Testis (tissue), 5 donors: ENCODE measurements at places on chromosomes 5 and 9. TPM values are rescaled to one million over a fixed set of nuclear protein-coding genes. Genes with fewer than 3 reads are reported as not detected.

Gene OGN
- total RNA-seq, result 9.5 TPM

- no peaks in the 10 kb centered on the region for H3K4me1 ChIP-seq
- H3K27ac ChIP-seq, result no peak overlapping the region
- no peak overlapping the region for H3K4me3 ChIP-seq
- DNase-seq, result no peak
- H3K27me3 ChIP-seq, result no peaks in the 10 kb centered on the region
Observed at GRCh38 chr5:38291355-38291754, 33.0 kb downstream of the EGFLAM start.

DNA sequence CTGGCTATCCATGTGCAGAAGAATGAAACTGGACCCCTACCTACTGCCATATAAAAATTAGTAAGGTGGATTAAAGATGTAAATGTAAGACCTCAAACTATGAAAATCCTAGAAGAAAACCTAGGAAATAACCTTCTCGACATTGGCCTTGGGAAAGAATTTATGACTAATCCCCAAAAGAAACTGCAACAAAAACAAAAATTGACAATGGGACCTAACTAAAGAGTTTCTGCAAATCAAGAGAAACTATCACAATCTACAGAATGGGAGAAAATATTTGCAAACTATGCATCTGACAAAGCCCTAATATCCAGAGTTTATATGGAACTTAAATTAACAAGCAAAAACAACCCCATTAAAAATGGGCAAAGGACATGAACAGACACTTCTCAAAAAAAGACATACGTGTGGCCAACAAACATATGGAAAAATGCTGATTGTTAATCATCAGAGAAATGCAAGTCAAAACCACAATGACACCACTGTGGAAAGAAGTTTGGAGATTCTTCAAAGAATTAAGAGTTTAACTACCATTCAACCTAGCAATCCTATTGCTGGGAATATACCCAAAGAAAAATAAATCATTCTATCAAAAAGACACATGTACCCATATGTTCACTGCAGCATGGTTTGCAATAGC, 98.5 kb downstream of the NR3C1 start:
- H3K4me1 ChIP-seq, result no peaks in the 10 kb centered on the region
- no peaks in the 10 kb centered on the region for H3K27me3 ChIP-seq
- H3K4me3 ChIP-seq, result no peak overlapping the region
- no peak for DNase-seq
- no peaks in the 10 kb centered on the region for H3K36me3 ChIP-seq

GRCh38 chr9:135220601-135221575, 133.4 kb downstream of the OLFM1 start:
- no peaks in the 10 kb centered on the region for H3K36me3 ChIP-seq
- H3K27ac ChIP-seq, result no peak overlapping the region
- H3K4me1 ChIP-seq, result no peaks in the 10 kb centered on the region
- H3K4me3 ChIP-seq, result no peak overlapping the region

DNA sequence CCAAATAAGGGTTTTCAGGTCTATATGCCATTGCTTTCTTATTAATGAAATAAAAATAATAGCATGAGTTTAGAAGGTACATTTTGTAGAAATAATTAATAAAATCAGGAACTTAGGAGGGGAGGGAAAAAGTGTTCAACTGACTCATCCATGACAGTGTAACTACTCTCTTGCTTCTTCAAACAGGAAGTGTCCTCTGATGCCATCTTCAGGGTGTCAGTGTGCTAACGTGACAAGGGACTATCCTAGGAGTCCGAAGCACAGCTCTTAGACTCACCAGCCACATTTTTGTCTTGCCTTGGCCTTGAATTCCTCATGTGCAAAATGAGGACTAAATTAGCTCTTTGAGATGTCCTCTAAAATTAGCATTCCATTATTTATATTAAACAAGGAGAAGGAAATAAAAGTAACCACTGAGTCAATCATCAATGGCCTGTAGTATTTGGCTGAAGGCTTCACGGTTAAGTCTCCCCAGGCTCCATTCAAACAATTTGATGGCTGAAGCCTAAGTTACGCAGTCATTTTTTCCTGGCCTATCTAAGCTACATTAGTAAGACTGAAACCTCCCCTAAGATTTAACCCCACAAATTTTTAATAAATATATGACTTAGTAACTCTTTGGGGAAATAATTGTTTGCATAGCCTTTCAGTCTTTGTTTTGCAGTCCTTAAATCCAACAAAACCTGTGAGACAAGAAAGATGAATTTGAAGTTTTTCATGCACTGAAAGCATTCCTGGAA, 151.1 kb downstream of the ARL15 start:
- H3K4me1 ChIP-seq, result peaks cover 8% of the 10 kb centered on the region
- H3K36me3 ChIP-seq, result no peaks in the 10 kb centered on the region
- no peaks in the 10 kb centered on the region for H3K27me3 ChIP-seq

- H3K4me3 ChIP-seq, result no peak overlapping the region
- no peak for DNase-seq
- no peaks in the 10 kb centered on the region for H3K4me1 ChIP-seq
- no peaks in the 10 kb centered on the region for H3K27me3 ChIP-seq
- no peak overlapping the region for H3K27ac ChIP-seq
Observed at GRCh38 chr5:116813356-116813755, 238.7 kb upstream of the SEMA6A start.

DNA sequence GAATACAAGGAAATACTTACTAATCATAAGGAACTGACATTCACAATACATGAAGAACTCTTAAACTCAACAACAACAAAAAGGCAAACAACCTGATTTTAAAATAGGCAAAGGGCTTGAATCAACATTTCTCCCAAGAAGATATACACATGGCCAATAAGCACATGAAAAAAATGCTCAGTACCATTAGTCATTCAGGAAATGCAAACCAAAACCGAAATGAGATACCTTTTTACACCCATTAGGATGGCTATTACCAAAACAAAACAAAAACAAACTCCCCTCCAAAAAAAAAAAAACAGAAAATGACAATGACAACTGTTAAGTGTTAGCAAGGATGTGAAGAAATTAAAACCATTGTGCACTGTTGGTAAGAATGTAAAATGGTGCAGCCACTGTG, 104.1 kb upstream of the ZNF462 start:
- H3K4me1 ChIP-seq, result no peaks in the 10 kb centered on the region
- no peaks in the 10 kb centered on the region for H3K36me3 ChIP-seq
- H3K4me3 ChIP-seq, result no peak overlapping the region
- no peak overlapping the region for H3K27ac ChIP-seq
- no peak for DNase-seq

DNA sequence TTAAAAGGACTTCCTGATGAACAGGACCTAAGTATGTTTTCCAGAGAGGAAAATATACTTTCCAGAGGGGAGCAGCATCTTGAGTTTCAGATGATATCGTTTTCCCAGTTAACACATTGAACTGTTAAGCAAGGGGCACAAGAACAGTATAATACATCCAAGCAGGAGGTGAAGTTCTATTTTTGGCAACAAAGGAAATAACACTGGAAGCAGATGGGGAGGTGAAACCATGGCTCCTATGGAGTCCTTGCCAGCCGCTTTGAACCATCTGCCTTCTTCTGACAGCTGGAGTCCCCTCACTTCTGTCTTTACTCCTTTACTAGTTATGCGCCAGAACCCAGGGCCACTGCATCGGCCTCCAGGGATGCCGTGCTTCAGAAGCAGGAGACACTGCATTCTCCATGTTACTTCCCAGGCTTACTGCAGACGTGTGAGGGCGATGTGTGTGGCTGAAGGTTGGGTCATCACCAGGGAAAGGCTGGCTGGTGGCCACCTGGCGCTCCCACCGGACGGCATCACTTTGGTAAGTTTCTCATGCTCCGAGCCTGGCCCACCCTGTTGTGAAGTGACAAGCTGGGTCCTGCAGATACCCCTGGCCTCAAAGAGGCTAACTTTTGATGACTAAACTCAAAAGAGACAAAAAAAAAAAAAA, 77.8 kb downstream of the TTLL11 start:
- no peaks in the 10 kb centered on the region for H3K27me3 ChIP-seq
- no peak overlapping the region for H3K27ac ChIP-seq
- no peak for DNase-seq
- no peaks in the 10 kb centered on the region for H3K4me1 ChIP-seq
- no peak overlapping the region for H3K4me3 ChIP-seq
- no peaks in the 10 kb centered on the region for H3K36me3 ChIP-seq

GRCh38 chr9:70324963-70325362, 66.2 kb downstream of the SMC5 start:
- DNase-seq, result no peak
- no peaks in the 10 kb centered on the region for H3K4me1 ChIP-seq
- no peaks in the 10 kb centered on the region for H3K36me3 ChIP-seq
- no peak overlapping the region for H3K27ac ChIP-seq

Gene CCDC192
- 7.8 TPM for total RNA-seq

GRCh38 chr5:121182788-121183490, 668.7 kb upstream of the FTMT start:
- DNase-seq, result no peak
- H3K4me1 ChIP-seq, result no peaks in the 10 kb centered on the region
- no peaks in the 10 kb centered on the region for H3K27me3 ChIP-seq
- no peak overlapping the region for H3K4me3 ChIP-seq

DNA sequence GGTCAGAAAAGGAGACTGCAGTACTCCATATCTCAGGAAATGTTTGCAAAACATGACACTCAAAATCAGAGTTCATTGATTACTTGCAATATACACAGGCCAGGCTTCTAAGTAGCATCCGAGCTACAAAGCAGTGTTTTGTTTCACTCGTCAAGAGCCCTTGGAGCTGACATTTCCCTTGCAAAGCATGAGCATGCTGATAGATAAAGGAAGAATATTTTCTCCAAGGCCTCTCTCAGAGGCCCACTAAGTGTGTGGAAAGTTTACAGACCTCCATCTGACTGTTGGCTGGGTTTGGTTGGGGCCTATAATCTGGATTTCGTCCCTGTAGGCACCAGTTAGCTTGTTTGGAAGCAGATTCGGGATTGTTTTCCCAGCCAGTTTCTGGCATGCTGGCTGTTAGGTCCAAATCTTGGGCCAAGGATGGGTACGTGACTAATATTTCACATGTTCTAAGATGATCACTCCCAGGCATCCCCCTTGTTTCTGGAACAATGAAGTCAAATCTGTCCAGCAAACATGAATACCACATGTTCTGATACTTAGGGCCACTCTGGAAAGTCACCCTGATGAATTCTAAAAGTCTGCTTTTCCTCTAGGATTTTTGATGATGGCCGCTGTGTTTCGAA, 161.3 kb downstream of the RFK start:
- H3K27ac ChIP-seq, result no peak overlapping the region
- no peak for DNase-seq
- H3K36me3 ChIP-seq, result no peaks in the 10 kb centered on the region
- no peaks in the 10 kb centered on the region for H3K27me3 ChIP-seq
- no peak overlapping the region for H3K4me3 ChIP-seq

Gene KDM4C
- 48.8 TPM for total RNA-seq

Gene OR1Q1
- total RNA-seq, result not detected

DNA sequence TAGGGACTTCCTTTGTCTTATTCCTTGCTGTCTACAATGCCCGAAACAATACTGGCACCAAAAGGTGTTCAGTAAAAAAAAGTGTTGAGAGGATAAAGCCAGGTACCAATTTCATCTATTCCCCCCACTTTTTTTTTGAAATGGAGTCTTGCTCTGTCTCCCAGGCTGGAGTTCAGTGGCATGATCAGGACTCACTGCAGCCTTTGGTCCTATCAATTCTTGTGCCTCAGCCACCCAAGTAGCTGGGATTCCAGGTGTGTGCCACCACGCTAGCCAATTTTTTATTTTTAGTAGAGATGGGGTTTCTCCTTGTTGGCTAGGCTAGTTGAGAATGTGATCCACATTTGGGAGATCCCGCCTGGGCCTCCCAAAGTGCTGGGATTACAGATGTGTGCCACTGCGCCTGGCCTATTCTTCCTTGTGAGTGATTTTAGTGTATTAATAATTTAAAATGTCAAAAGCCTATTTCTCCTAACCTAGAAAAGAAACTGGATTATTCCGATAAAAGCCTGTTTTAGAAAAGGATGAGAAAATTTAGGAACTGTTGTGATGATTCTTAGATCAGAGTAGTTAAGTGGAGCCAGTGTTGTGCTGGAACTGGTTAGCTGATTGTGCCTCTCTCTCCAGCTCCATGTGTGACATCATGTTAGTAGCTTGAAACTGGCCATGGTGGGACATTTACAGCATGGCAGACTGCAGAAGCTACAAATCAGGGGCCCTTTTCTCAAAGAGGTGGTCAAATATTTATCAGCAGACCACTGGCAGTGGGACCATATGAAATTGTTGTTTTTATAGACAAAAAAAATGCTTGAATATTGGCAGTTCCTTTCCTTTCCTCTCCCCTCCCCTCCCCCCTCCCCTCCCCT, 14.3 kb downstream of the CDC42SE2 start:
- no peaks in the 10 kb centered on the region for H3K27me3 ChIP-seq
- H3K36me3 ChIP-seq, result no peaks in the 10 kb centered on the region
- H3K27ac ChIP-seq, result no peak overlapping the region
- no peak for DNase-seq

- H3K4me3 ChIP-seq, result no peak overlapping the region
- H3K27ac ChIP-seq, result no peak overlapping the region
- no peaks in the 10 kb centered on the region for H3K27me3 ChIP-seq
- no peaks in the 10 kb centered on the region for H3K4me1 ChIP-seq
- H3K36me3 ChIP-seq, result no peaks in the 10 kb centered on the region
Observed at GRCh38 chr5:152529440-152529839, 124.4 kb upstream of the NMUR2 start.

Gene SLC46A2
- total RNA-seq, result 1.4 TPM

- H3K27me3 ChIP-seq, result no peaks in the 10 kb centered on the region
- no peak for DNase-seq
- no peaks in the 10 kb centered on the region for H3K36me3 ChIP-seq
- H3K4me1 ChIP-seq, result no peaks in the 10 kb centered on the region
- no peak overlapping the region for H3K4me3 ChIP-seq
Observed at GRCh38 chr9:34777666-34778065, 67.7 kb upstream of the CCL21 start.

DNA sequence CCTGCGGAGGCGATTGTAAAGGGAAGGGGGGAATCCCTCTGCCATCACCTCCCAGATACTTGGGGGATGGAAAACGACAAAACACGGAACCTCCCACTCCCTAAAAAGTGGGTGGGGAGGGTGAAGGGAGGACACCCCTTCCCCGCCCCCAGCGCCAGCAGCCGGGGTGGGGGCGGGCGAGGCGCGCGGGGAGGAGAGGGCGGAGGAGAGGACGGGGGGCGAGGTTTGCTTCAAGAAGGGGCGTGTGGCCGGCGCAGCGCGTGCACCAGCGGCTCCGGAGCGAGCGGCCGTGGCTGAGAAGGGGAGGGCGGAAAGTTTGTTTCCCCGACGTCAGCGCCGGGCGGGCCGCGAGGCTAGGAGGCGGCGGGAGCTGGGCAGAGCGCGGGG, at the start of gene PRRX2:
PRRX2 (plus strand) TSS at position 259 of the 387 bp plus-strand sequence. CDS start 221 bp downstream, outside the sequence.
- H3K27me3 ChIP-seq, result no peaks in the 10 kb centered on the region
- DNase-seq, result peak; percentile 35
- H3K36me3 ChIP-seq, result no peaks in the 10 kb centered on the region
- H3K4me3 ChIP-seq, result peak within 1 kb of the TSS; percentile 53
- H3K4me1 ChIP-seq, result no peaks in the 10 kb centered on the region

- no peak for DNase-seq
- no peaks in the 10 kb centered on the region for H3K27me3 ChIP-seq
- no peak overlapping the region for H3K4me3 ChIP-seq
Observed at GRCh38 chr5:40491644-40492043, 188.1 kb upstream of the PTGER4 start.

Gene PPP3R2
- total RNA-seq, result 18.0 TPM
